Stimulated activated CD4-positive, alpha-beta T cell treated with anti-CD3 and anti-CD28 coated beads, Interleukin-15, amount 100 ng/mL, for 24 hours (primary cell): ENCODE measurements at places on chromosomes 2 and 18.

DNA sequence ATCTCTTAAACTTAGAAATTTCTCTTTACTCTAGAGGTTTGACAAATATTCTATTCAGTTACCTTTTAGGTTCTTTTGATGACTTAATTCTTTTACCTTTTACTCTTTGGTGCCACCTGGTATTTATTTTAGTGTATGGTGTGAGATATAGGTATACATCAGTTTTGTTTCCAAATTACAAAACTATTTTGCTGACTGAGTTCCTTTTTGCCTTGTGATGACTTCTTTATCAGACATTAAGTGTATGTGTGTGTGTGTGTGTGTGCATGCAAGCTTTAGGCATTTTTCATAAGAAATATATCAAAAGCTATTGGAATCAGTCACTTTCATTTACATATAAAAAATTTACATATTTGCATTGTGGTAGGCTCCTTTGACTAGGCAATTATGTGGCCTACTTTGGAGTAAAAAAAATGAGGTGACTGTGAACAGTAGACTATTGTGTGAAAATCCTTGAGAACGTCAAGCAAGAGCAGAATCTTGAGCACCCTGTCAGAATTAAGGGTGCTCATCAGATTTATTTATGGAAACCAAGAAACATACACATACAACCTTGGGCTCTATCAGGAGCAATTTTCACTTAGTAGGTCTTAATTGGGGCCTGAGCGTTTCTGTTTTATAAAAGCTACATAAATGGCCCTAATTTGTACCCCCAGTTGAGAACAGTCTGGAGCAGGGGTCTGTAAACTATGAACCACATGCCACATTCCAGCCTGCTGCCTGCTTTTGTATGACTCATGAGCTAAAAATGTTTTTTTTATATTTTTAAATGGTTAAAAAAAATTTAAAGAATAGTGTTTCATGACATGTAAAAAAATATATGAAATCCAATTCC is 415.9 kb downstream of the SLC4A3 start:
- DNase-seq = no peak

GRCh38 chr18:54229421-54230059 is 5.1 kb upstream of the MBD2 start:
- peak; percentile 42 for DNase-seq

GRCh38 chr18:80126797-80127196 is 17.7 kb downstream of the ADNP2 start:
- DNase-seq = no peak

- DNase-seq = no peak
Measured at GRCh38 chr2:19216676-19217602, 141.5 kb downstream of the OSR1 start.

GRCh38 chr18:74499633-74500032 is 3.5 kb downstream of the CNDP2 start:
- DNase-seq = peak; percentile 62

- DNase-seq = no peak
Measured at GRCh38 chr18:8778824-8779223, 73.5 kb downstream of the MTCL1 start.

- DNase-seq = no peak
Measured at GRCh38 chr2:23803264-23803964, 123.5 kb downstream of the ATAD2B start.

DNA sequence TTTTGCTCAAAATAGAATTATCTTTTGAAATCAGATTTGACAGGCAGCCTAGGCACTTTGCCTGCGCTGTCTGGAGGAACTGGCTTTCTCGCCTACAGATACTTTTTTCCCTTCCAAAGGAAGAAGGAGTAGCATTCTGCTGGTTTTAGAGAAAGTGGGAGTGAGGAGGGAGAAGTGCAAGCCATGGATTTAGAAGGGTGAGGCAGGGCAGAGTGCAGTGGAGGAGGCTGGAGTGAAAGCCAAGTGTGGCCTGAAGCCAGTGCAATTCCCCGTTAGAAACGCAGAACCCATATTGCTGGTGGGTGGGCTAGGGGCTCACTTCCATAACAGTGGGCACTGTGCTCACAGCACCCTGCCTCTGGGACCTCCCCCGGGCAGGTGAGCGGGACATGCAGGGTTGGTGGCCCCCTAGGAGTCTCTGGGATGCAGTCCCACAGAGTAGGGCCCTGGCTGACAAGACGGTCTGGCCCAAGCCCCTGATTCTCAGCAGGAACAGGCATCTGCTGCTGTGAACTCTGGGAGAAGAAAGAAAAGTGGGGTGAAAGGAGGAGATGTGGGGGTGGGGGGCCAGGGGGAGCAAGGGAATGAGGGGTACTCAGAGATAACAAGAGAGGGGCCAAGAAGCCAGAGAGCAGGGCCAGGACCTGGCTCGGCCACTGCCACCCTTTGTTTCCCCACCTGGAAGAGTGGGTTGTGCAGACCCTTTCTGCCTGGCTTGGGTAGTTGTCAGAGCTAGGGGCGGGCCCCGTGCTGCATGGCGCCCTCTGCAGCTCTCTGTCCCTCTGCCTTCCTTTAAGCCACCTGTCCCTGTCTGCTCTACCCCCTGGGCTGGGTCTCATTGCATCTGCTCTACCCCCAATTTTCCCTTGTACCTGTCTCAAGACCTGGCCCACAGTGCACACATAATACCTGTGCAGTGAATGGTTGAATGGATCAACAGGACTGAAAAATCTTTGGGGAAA is 273.5 kb upstream of the HS6ST1 start:
- DNase-seq = no peak

DNA sequence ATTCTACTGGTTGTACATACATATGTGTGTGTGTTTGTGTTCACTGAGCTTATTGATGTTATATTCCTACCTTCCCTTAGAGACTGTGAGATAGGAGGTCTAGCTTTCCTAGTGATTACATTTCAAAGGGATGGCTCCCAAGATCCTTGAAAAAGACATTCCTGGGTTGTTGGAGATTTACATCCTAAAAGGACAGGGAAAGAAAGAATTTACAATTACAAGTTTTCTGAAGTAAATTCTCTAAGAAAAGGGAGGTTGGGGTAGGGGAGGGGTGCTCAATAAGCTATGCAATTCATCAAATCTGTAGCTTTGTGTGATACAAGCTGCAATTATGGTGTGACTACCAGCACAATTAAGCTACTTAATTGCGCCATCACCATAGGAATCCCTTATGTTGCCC is 284.3 kb downstream of the NUP35 start:
- DNase-seq = no peak

DNA sequence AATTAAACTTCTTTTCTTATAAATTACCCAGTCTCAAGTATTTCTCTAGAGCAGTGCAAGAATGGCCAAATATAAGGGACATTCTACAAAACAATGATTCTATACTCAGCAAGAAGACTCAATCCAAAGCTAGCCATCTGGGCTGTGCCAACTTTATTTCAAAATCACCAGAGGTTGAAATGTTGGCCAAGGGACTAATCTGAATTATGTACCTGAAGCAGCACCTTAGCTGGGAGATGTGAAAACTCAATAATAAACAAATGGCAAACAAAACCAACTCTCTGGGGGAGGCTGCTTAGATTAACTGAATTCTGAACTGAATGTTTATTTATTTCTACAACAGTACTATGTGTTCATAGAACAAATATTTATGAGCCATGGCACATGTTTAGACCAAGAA is 251.3 kb downstream of the RDH14 start:
- no peak for DNase-seq

DNA sequence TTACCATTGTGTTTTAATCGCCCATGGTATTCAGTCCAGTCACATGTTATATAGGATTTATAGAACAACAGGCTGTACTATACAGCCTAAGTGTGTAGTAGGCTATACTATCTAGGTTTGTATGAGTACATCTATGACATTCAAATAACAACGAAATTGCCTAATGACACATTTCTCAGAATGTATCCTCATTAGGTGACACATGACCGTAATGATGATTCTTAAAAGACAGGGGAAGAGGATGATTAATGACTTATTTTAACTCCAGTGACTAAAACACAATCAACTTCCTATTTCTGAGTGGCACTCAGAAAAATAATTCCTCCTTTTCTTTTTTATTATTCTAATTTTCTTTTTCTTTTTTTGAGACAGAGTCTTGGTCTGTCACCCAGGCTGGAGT is 63.0 kb upstream of the ACSL3 start:
- DNase-seq = no peak

DNA sequence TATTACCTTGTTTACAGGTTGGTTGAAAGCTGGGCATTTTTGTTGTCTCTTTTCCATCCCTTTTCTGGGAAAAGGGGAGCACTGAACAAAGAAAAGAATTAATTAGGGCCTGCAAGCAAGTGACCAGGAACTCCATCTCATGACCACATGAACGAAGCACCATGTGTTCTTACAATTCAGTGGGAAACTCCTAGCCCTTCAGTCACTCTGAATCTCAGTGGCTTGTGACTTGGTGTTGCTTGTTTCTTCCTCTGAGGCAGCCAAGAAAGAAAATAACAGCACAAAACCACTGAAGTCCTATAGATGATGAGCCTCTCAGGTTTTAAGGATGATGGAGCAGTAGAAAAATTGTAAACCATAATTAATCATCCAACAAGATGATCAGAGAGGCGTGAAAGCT is 129.1 kb upstream of the CAB39 start:
- no peak for DNase-seq
